ENCODE measurements at places on chromosomes 5 and 9.

DNA sequence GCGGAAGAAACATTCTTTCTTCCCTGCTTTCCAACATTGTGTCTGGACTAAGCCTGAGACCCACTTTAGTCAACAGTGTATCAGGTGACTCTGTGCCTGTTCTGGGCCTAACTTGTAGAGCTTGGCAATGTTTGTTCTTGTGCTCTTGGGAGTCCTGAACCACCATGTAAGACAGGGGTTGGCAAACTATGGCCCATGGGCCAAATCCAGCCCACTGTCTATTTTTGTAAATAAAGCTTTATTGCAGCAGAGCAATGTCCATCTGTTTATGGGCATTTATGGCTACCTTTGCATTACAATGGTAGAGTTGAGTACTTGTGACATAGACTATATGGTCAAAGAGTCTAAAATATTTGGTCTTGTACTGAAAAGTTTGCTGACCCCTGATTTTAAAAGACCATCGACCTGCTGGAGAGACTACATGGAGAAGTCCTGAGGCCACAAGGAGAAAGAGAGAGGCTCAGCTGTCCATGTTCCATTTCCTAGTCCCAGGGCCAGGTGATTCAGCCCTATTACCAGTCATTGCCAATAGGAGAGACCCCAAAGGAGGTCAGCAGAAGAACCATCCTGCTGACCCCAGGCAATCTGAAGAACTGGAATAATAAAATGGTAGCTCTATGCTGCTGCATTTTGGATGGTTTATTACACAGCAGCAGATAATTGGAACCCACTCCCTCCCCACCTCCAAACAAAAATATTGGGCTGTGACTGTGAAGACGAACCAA, 211.3 kb downstream of the AUH start:
- DNase-seq, result no peak

DNA sequence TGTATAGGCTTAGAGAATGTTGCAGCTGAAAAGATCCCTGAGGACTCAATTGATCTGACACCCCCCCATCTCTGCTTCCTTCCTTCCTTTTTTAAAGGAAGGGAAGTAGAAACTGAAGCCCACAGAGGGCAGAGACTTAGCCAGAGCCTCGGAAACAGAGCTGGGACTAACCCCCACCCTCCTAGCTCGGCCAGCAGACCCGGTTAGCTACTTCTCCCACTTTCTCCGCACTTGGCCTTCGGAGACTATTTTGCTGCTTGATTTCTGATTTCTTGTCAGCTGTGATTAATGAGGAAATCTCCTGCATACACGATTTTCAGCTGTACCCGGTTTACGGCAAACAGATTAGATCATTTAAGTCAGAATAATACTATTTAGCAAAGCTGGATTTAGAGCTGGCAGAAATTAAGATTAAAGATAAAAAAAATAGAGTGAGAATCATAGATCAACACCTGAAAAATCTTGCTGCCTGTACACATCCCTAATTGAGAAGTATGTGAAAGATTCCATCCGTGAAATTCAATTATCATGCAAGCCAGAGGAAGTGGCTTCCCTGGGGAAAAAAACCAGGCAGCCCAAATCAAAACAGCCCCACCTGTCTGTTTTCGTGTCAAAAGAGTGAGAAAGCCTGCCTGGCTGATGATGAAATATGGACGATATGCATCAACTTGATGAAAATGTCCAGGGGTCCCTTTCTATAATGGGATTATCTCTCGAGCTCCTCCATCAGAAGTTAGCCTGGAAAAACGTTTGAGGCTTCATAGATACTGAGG, 159.5 kb upstream of the SHB start:
- DNase-seq, result no peak

DNA sequence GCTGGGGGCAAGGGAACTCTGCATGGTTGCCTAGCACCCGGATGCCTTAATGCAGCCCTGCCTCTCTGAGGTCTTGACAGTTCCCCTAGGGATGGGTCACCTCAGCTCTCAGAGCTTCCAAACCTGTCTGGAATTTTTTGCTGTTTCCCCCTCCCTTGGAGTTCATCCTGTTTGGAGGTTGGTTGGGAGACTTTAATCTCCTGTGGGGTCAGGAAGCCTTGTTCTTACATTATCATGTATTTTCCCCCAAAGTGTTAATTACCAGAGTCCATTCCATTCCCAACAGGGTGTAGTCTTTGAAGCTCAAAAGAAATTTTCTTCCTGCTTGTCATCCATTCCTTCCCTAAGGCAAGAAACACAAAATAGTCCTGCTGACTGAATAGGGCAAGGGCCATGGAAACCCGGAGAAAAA, 150.3 kb upstream of the SPRY4 start:
- DNase-seq, result no peak

DNA sequence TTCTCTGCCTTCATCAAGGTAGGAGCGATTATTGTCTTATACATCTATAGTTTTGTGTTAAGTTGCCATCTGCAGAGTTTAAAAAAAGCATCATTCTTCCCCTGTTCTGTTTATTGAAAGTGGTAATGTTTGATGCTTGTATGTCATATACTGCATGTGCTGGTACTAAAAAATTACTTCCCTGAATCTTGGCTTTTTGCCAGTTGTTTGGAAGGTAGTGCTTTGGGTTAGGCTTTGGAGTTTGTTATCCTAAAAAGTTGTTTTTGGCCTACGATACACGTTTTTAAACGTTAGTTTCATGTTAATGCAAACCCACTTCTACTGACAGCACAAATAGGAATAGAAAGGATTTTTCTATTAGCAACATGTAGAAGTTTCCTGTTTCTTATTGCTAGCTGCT, 158.3 kb downstream of the GIN1 start:
- DNase-seq, result no peak

DNA sequence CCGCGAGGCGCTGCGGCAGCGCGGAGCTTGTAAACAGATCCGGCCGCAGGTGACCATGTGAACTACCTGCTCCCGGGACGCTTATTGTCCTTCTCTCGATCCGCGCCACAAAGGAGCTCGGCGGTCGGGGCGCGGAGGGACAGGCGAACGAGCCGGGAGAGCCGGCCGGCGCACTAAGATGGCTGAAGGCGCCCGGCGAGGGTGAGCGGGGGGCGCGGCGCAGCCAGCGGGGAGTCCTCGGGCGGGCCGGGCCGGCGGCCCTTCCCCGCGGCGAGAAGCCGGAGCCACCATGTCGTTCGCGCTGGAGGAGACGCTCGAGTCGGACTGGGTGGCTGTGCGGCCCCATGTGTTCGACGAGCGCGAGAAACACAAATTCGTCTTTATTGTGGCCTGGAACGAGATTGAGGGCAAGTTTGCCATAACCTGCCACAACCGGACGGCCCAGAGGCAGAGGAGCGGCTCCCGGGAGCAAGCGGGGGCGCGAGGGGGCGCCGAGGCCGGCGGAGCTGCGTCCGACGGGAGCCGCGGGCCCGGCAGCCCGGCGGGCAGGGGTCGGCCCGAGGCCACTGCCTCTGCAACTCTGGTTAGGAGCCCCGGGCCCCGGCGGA, 535 bp downstream of the JMY start:
- DNase-seq, result peak; percentile 23

DNA sequence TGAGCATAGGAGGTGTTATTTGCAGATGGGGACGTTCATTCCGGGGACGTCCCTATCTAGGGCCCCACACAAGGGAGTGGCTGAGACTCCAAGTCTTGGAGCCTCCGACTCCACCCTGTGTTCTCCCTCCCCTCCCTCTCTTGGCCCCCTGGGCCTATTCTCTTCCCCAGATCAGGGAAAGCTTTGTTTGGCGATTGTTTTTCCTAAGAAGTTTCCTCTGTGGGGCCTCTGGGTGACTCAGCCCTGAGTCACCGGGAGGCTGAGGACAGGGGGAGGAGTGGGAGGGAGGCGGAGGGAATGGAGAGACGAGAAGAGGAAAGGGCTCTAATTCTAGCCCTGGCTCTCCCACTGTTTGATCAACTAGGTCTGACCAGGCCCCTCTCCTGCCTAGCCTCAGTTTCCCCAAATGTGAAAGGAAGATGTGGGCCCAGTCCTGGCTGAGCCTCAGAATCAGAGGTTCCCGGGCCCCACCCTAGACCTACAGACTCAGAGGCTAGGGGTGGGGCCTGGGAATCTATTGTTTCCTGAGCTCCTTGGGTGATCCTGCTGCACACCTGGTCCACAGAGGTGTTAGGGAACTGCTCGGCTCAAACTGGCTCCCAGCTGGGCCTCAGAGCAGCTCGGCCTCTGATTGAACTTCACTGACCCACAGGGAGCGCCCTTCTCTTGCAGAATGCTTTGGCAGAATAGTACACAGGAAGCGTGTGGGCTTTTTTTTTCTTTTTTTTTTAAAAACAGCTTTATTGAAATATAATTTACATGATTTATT, 19.2 kb downstream of the GSN start:
- peak; percentile 95 for DNase-seq

DNA sequence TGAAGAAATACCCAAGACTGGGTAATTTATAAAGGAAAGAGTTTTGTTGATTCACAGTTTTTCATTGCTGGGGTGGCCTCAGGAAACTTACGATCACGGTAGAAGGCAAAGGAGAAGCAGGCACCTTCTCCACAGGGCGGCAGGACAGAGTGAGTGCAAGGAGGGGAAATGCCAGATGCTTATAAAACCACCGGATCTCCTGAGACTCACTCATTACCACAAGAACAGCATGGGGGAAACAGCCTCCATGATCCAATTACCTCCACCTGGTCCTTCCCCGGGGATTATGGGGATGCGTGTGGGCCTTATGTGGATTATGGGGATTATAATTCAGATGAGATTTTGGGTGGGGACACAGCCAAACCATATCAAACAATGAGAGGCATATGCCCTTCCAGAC, 18.5 kb upstream of the RORB start:
- DNase-seq, result no peak

DNA sequence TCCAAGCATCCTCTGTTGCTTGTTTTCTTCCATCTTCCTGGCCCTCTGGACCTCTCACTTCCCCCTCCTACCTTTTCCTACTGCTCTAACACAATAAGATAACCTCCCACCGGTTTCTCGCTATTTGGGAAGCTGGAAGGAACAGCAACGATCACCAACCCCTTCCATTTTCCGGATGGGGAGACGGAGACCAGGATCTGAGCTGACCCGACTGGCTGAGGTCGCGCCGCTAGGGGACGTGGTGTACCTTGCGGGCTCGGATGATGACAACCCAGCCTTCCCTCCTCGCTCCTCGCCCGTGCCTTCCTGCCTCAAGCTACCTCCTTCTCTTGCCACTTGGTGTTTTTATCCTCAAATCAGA, 1.9 kb downstream of the LPAR1 start:
- peak; percentile 66 for DNase-seq

GRCh38 chr9:112311497-112311896, 21.9 kb downstream of the PTBP3 start:
- DNase-seq, result no peak

GRCh38 chr5:120790339-120790738, 326.2 kb downstream of the PRR16 start:
- no peak for DNase-seq
